ENCODE measurements at places on chromosomes 7 and 10. TPM values are rescaled to one million over a fixed set of nuclear protein-coding genes. Genes with fewer than 3 reads are reported as not detected.

- no peaks in the 10 kb centered on the region for H3K36me3 ChIP-seq
- H3K27ac ChIP-seq, result no peak overlapping the region
- DNase-seq, result no peak
- H3K27me3 ChIP-seq, result peaks cover 22% of the 10 kb centered on the region
- H3K4me1 ChIP-seq, result peaks cover 5% of the 10 kb centered on the region
- H3K4me3 ChIP-seq, result no peak overlapping the region
Observed at GRCh38 chr7:64880322-64881297, 22.5 kb upstream of the ZNF273 start.

Gene UBE2D1
- 7.0 TPM for total RNA-seq

- peak overlapping the region; percentile 44 for H3K27ac ChIP-seq
- peak; percentile 45 for DNase-seq
- H3K4me1 ChIP-seq, result peaks cover 11% of the 10 kb centered on the region
- no peaks in the 10 kb centered on the region for H3K36me3 ChIP-seq
Observed at GRCh38 chr7:7736671-7737070, 18.3 kb upstream of the RPA3 start.

Gene FAM20C
- 24.0 TPM for total RNA-seq

Gene LIPN
- not detected for total RNA-seq
